Activated CD4-positive, alpha-beta T cell treated with anti-CD3 and anti-CD28 coated beads, Interleukin-2, amount 50 U/mL, for 48 hours (primary cell): ENCODE measurements at places on chromosomes 16 and 17.

GRCh38 chr16:17944345-17944744 lies 392.2 kb downstream of the NPIPA8 start:
- DNase-seq: no peak

GRCh38 chr17:2049333-2050299 lies 5.3 kb upstream of the HIC1 start:
- DNase-seq: peak; percentile 91

DNA sequence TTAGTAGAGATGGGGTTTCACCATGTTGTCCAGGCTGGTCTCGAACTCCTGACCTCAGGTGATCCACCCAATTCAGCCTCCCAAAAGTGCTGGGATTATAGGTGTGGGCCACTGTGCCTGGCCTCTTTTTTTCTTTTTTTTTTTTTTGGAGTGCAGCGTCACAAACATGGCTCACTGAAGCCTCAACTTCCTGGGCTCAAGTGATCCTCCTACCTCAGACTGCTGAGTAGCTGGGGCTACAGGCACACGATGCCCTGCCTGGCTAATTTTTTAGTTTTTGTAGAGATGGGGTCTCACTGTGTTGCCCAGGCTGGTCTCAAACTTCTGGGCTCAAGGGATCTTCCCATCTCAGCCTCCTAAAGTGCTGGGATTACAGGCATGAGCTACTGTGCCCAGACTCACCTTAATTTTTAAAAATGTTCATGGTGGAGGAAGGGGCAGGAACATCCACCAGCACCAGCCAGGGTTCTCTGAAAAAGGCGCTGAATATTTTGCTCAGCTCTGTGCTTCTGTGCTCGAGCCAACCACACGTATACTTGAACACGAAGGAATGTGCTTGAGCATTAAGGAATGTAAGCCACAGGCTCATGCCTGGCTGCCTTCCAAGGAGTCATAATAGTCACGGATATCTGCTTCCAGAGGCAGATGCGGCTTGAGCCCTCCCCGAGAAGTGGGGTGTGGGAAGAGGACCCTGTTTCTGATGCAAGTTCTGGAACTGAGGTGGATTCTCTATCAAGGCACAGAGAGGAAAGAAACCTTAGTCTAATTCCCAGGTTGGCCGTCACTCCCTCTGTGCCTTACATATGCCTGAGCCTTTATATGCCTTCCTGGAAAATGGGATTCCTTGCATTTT lies 65.5 kb upstream of the CREBBP start:
- DNase-seq: no peak

- no peak for DNase-seq
Observed at GRCh38 chr17:49941427-49941826, 27.6 kb upstream of the DLX4 start.

- DNase-seq: no peak
Observed at GRCh38 chr16:4314532-4315185, 1.2 kb upstream of the GLIS2 start.

DNA sequence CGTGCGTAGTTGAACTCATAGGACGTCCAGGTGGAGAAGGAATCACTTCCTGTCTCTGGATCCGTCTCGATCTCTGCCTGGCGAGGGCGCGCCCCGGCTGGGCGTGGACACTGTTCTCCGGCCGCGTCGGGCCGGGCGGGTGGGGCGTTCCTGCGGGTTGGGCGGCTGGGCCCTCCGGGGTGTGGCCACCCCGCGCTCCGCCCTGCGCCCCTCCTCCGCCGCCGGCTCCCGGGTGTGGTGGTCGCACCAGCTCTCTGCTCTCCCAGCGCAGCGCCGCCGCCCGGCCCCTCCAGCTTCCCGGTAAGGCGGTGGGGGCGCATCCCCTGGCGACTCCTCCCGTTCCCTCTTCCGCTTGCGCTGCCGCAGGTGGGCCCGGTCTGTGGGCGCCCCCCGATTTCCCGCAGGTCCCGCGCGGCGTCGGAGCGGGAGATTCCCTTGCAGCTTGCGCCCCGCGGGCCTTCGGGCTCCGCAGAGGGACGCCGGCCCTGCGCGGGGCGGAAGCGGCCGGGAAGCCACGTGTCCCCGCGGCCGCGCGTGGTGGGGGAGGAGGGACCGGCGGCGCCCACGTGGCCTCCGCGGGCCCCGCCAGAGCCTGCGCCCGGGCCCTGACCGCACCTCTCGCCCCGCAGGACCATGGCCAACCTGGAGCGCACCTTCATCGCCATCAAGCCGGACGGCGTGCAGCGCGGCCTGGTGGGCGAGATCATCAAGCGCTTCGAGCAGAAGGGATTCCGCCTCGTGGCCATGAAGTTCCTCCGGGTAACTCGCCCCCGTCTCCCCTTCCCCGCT lies at the start of gene NME2:
NME2 (plus strand) TSS at position 214 of the 789 bp plus-strand sequence; CDS start at position 634, 420 bp downstream.
- peak; percentile 82 for DNase-seq

- DNase-seq: no peak
Observed at GRCh38 chr16:57406881-57407280, 2.3 kb downstream of the CCL17 start.

DNA sequence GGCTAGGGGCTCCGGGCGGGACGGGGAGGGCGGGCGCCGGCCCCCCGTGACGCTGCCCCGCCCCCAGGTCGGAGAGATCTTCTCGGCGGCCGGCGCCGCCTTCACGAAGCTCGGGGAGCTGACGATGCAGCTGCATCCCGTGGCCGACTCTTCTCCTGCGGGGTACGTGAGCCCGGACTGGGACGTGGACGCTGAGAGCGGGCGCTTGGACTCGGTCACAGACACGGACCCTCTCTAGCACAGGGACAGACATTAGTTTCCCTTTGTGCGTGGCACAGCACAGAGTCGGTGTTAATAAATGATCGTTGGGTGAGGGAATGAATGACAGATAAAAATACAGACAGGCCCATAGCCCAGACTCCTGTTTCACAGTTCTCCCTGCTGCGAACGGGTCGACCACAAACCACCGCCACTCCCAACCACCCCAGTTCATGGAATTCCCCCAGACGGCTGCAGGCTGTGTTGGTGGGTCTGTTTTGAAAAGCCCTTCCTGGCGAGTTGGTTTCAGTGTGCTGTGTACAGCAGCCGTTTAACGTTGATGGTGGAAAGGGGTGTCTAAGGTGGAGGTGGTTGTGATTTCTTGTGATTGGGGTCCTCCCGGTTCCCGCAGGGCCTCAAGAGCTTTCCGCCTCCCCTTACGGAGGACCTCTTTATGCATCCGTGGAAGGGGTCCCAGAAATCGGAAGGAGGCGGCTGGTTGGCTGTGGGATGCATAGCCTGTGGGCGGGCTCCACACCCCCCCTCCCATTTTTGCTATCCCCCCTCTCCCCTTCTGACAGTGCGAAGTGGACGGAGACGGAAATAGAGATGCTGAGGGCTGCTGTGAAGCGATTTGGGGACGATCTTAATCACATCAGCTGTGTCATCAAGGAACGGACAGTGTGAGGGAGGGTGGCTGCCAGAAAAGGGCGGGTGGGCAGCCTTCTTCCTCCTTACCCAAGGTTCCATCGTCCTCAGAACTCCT lies 2.9 kb downstream of the RNASEK start:
- peak; percentile 85 for DNase-seq

GRCh38 chr16:76819226-76819916 lies 371.6 kb upstream of the MON1B start:
- DNase-seq: no peak

GRCh38 chr16:71244521-71244920 lies 14.0 kb upstream of the HYDIN start:
- DNase-seq: no peak

DNA sequence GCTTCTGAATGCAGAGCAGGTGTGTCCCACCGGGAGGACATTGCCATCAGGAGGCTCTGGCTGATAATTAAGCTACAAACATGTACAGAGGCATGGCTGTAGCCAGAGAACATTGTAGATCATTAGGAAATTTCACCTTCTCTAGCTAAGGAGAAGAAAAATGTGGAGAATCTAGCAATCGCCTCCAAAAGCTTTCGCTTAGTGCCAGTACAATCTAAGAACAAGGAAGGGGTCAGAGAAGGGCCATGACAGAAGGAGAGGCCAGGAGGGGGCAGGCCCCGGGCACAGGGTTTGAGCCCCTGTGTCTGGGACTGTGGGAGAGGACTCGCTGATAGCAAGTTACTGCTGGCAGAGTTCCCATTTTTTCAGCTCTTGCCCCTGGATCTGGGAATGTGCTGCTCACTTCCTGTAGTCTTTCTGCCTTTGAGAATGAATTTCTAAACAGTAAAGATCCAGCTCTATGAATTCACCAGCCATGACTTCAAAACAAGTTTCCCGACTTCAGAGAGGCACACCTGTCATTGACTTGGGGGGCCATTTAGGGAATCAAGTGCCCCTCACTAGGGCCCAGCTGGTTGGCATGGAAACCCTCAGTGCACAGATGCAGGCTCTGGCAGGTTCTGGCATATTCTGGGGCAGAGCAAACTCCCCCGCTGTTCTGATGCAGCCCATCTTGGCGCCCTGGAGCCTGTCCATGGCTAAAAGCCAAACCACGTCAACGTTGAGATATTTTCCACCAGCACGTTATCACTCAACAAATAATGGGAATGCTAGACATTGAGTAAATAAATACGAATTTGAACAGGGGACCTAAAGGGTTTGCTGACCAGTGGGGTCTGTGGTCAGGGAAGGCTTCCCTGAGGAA lies 59.5 kb upstream of the CACNG4 start:
- DNase-seq: no peak

GRCh38 chr17:77042476-77043231 lies 98.1 kb upstream of the SEC14L1 start:
- DNase-seq: no peak

GRCh38 chr16:27738596-27738995 lies 188.7 kb downstream of the KATNIP start:
- DNase-seq: no peak

- DNase-seq: no peak
Observed at GRCh38 chr16:58018803-58019202, 6.8 kb upstream of the MMP15 start.

- no peak for DNase-seq
Observed at GRCh38 chr17:39144416-39144840, 7.0 kb downstream of the PLXDC1 start.

DNA sequence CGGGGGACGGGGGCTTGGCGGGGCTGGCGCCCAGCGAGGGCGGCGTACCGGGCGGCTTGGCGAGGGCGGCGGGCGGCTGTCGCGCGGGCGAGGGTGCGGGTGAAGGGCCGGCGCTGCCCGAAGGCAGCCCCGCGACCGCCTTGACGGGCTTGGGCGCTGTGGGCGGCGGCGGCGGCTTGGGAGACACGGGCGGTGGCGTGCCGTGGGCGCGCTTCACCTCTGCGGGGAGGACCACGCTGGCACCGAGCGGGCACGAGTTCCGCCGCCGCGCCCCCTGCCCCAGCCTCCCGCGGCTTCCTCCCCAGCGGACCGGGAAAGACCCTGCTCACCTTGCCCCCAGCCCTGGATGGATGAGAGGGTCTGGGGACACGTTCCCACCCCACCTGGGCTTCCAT lies 17.3 kb downstream of the CASKIN1 start:
- no peak for DNase-seq

- DNase-seq: peak; percentile 51
Observed at GRCh38 chr16:50509521-50510341, 38.5 kb upstream of the NKD1 start.

- DNase-seq: no peak
Observed at GRCh38 chr16:2702871-2703745, 16.9 kb downstream of the PRSS27 start.

GRCh38 chr17:79413611-79414010 lies 197.2 kb downstream of the RBFOX3 start:
- DNase-seq: no peak

DNA sequence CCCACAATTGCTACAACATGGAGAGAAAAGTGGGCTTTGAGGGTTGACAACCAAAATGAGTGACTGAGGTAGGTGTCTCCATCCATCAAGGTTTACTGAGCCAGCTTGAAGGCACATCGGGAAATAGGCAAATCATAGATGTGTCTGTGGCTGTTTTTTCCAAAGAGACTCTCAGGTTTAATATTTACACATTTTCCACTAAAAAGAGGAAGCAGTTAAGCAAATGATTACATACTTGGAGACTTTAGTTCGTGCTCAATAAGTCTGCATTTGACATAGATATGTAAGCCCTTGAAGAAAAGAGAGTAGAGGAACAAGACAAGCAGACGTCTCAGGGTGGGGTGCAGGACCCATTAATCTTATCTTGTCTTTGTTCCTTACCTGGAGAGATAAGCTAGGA lies 148.9 kb upstream of the COX10 start:
- no peak for DNase-seq

DNA sequence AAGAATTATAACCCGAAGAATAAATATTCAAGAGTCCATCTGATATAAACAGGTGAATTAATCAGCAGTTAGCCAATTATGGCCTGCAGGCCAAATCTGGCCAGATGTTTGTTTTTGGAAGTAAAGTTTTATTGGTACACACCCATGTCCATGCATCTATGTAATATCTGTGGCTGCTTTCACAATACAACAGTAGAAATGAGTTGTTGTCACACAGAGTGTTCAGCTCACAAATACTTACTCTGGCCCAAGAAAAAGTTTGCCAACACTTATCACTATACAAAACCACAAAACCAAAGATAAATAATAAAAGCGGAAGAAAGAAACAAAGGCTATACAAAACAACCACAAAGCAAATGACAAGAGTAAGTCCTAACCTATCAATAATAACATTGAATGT lies 109.4 kb downstream of the CDYL2 start:
- DNase-seq: no peak

GRCh38 chr16:6114691-6115090 lies 1017.1 kb upstream of the EEF2KMT start:
- no peak for DNase-seq

- no peak for DNase-seq
Observed at GRCh38 chr16:25868106-25868505, 176.3 kb downstream of the HS3ST4 start.

- no peak for DNase-seq
Observed at GRCh38 chr16:81238296-81239011, at the start of gene BCO1. TSS of gene BCO1 (plus strand) at chr16:81238689. CDS start at chr16:81238909, 220 bp downstream.

DNA sequence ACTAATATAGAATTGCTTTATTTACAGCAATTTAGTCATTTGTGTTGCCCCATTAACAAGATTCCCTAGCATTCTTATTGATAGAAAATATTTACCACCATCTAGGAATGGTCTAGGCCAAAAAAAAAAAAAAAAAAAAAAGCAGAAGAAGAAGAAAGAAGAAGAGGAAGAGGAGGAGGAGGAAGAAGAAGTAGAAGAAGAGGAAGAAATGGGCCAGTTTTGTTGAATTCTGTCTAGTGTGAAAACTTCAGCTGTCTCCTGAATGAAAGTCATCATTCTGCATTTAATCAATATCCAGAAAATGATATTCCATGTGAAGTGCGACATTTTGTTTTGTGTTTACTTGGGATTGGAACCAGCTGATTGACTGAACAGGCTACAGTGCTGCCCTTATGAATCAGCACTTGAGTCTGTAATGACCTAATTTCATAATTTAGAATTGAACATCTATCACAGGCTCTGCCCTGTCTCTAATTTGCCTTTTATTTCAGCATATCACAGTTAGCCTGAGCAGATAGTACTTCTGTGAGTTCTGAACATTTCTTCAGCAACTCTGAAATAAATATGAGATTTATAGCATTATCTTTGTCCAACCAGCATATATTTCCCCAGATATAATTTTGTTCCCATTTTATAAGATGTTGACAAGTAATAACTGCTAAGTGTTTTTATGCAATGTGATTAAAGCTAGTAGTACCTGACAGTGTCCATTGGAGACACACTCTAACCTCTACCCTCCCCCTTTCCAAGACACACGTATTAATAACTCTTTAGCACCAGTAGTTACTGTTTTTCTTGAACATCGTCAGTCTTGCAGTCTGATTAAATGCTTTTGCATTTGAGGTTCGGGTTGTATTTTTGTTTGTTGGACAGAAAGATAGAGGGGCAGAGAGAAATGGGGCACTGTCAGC lies 5.9 kb downstream of the ANKFN1 start:
- no peak for DNase-seq

GRCh38 chr16:79050063-79050462 lies 550.5 kb downstream of the MAF start:
- no peak for DNase-seq
